ENCODE measurements at places on chromosomes 3 and 15. TPM values are rescaled to one million over a fixed set of nuclear protein-coding genes. Genes with fewer than 3 reads are reported as not detected.

Gene RAB7A
- 249 TPM for total RNA-seq

Gene FES
- 58.1 TPM for total RNA-seq

Gene CYP19A1
- total RNA-seq = not detected

Gene GPR62
- total RNA-seq = 0.15 TPM
